Motor neuron (in vitro differentiated cells): ENCODE measurements at places on chromosomes 4 and X. TPM values are rescaled to one million over a fixed set of nuclear protein-coding genes. Genes with fewer than 3 reads are reported as not detected.

GRCh38 chrX:154738011-154738738 lies 12.7 kb downstream of the GAB3 start:
- ATAC-seq = peak; percentile 58

DNA sequence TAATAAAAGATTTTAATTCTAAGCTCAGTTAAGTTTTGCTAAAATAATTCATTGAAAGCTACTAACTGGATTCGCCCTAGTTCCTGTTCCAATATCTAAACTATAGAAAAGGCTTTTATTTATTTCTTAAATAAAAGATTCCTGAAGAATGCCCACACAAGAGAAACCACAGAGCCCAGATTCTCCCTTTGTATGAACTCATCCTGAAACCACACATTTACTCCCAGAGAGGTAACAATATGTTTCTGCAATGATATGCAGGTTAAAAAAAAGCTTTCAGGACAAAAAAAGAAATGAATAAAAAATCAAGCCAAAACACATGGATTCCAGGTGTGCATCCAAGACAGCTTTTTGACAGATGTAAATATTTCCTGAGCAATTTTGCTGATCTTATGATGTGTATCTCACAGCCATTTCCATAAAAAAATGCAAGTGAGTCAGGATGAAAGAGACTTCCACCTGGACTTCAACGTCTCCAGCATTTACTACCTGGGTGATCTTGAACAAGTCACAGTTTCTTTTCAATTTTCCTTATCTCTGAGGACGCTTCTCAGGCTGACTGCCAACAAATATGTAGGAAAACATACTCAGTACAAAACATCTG lies 234.4 kb upstream of the FAT1 start:
- ATAC-seq = no peak

DNA sequence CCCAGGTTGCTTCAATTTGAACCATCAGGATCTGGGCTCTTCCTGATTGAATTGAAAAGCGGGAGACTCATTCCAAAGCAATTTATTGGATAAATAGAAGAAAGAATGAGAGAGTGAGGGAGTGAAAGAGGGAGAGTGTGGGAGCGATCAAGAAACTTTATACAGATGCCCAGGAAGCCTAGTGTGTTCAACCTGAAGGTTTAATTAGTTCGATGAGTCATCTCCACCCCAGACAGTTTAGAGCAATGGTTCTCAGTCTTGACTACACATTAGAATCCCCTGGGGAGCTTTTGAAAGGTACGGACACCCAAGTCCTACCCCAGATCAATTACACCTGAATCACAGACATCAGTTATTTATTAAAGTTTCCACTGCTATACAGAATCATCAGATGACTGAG lies 61.5 kb downstream of the GEMIN8 start:
- no peak for ATAC-seq

The FAAH2 gene
- total RNA-seq = 0.55 and 0.98 TPM in 2 replicates

DNA sequence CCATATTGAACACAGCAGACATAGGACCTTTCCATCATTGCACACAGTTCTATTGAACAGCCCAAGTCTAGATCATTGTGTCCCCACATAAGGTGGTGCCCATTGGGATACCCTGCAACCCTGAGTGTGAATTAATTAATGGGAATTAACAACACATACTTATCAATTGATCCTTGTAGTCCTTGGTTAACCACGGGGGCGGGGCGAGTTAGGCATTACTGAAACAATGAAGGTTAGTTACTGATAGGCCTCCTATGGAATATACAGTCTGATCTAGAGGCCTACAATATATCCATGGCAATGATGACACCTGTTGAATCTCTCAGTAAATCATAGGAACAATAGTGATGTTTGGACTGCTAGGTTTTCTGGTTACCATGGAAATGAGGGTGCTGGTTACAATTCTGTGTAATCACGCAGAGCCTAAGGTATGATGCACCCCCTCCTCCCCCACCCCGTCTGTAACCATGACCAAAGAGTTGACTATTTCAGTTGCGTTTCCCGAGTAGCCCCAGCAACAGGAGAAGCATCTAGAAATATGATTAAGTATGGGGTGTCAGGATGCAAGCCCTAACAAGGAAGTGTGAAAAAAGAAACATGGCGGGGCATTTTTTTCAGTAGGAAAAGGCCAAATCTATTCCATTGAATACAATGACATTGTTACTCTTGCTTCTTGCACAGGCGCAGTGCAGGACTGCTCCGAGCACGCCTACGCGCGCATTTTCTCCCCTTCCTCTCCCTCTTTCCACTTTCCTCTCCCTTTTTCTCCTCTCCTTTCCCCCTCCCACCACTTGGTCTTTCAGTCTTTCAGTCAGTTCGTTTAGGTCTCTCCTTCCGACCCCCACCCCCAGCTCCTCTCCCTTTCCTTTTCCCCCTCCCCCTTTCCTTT lies 677 bp upstream of the NONO start:
- ATAC-seq = peak; percentile 57

- no peak for ATAC-seq
These were observed 290.1 kb upstream of the BMP3 start for GRCh38 chr4:80740375-80740774.

The GAGE1 gene
- not detected in 2 replicates for total RNA-seq

GRCh38 chrX:31545726-31546125 lies 473.9 kb upstream of the FTHL17 start:
- no peak for ATAC-seq

The ADGRG4 gene
- under 0.01 and 0.05 TPM in 2 replicates for total RNA-seq

- ATAC-seq = no peak
These were observed 117.4 kb upstream of the GPM6A start for GRCh38 chr4:175929441-175929840.

- ATAC-seq = no peak
These were observed 240.2 kb upstream of the GRIA3 start for GRCh38 chrX:122943918-122944317.

The CYBB gene
- 0.11 TPM in 1 of 2 replicates, not detected in the other for total RNA-seq

- ATAC-seq = peak; percentile 94
These were observed 3.1 kb upstream of the FGB start for GRCh38 chr4:154559494-154560418.

DNA sequence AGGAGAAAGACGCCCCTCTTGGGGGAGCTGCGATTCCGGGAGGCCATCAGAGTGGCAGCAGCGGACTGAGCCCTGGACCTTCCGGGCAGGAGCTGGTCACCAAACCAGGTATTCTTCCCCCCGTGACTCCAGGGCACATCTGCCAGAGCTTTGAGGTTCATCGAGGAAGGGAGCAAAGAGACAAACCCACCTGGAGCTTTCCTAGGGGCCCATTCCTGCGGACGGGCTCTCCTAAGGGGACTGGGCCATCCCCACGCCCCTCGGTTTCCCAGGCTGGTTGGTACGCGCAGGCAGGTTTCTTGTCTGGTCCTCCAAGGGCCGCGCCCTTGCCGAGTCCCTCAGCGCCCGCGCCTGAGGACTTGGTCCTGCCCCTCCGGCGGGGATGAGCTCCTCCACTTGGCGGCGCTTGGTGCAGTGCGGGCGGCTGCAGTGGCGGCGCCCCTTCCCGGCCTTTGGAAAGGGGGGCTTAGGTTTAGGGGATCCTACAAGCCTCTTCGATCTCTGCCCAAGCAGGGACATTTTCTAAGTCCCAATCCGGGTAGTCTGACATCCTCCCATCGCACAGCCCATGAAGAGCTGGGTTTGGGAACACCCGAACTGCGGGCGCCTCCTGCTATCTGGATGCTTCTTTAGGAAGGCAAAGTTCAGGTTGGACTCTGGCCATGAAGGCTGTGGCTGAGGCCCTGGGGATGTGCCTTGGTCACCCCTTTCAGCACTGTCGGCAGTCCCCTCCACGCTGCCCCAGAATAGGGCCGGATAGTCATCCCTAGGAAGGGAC lies 538 bp downstream of the STBD1 start:
- peak; percentile 52 for ATAC-seq

- no peak for ATAC-seq
These were observed 48.1 kb downstream of the LUZP4 start for GRCh38 chrX:115337491-115338144.

GRCh38 chr4:176924238-176924637 lies 131.5 kb upstream of the VEGFC start:
- ATAC-seq = no peak

The SERPINA7 gene
- not detected in 2 replicates for total RNA-seq

The HDX gene
- total RNA-seq = 5.7 and 10.6 TPM in 2 replicates

The CWH43 gene
- 0.62 TPM in 1 of 2 replicates, not detected in the other for total RNA-seq

DNA sequence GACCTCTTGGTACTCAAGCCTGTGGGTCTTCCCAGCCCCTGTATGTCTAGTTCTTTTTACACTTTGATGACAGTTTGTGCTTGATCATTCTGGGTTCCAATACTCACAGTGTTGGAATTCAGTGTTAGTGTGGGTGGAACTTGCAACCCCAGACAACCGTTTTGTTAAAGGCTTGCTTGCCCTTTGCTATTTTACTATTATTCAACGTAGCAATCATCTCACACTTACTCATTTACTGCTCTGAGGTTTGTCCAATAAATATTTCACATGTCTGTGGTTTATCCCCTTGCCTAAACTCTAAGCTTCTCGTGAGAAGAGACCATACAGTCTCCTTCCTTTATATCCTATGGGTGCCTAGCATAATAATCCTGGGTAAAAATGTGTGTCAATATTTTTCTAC lies 15.3 kb downstream of the CCNG2 start:
- ATAC-seq = peak; percentile 48

GRCh38 chr4:182143822-182144625 lies 99.2 kb upstream of the TENM3 start:
- peak; percentile 81 for ATAC-seq

- no peak for ATAC-seq
These were observed 1009.8 kb upstream of the SLIT2 start for GRCh38 chr4:19241895-19242294.

DNA sequence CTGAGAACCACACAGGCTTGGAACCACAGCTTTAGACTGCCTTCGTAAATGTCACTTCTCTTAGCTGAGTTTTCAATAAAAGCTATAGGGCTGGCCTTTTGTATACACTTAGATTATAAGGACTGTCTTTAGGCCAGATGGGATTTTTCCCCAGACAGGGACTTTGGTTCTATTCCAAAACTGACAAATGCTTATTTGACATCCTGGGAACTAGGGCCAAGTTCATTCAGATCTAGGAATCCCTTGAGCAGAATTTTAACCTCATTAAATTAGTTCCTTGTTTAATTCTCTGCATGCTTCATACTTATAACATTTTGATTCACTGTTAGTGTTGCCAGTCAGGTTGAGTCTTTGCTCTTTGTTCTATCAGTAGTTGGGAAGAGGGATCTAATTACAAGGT lies 23.1 kb downstream of the ZRSR2 start:
- no peak for ATAC-seq

- ATAC-seq = no peak
These were observed 66.0 kb upstream of the CHRNA9 start for GRCh38 chr4:40269133-40269532.

The BRCC3 gene
- 20.9 and 21.5 TPM in 2 replicates for total RNA-seq

The SCD5 gene
- total RNA-seq = 6.0 and 10.5 TPM in 2 replicates

- peak; percentile 30 for ATAC-seq
These were observed 97.3 kb downstream of the PPP1R2C start for GRCh38 chrX:42680666-42681065.

DNA sequence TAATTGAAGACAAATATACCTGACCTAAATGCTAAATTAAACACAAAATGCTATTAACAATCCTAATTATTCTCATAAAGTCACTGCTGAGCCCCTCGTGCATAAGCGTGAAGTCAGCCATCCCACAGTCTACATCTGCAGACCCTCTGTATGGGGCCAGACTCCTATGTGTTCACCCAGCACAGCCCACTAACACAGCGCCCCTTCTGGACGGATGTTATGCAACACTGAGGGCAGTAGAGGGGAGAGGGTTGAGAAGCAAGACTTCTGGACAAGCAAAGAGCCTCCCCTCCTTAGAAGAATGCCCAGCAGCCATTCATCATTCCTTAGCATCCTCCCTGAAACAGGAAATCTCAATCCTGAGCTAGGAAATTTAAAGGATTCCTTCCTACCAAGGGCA lies 7.9 kb downstream of the TRPC3 start:
- no peak for ATAC-seq

- no peak for ATAC-seq
These were observed 65.6 kb upstream of the BMP2K start for GRCh38 chr4:78710536-78710935.

GRCh38 chr4:1850276-1850675 lies 5.7 kb downstream of the LETM1 start:
- no peak for ATAC-seq

DNA sequence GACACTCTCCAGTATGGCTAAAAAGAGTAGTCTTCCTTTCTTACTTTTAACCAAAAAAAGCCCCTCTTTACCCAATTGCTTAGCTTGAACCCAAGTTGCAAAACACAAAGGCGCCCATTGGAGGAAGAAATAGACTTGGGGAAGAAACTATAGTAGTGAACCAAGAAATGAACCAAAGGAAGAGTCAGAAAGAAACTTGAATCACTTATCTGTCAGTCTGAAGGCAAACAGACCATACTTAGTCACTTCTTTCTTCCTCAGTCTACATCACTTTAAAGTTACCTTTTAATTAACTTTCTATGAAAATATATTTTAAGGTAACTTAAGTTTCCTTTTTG lies 161.4 kb upstream of the GIMD1 start:
- no peak for ATAC-seq

- ATAC-seq = no peak
These were observed 235.4 kb downstream of the MGST2 start for GRCh38 chr4:139900964-139901376.

GRCh38 chr4:27062256-27062655 lies 201.6 kb downstream of the STIM2 start:
- no peak for ATAC-seq

- peak; percentile 93 for ATAC-seq
These were observed 36.8 kb downstream of the RTL5 start for GRCh38 chrX:72094894-72095293.

DNA sequence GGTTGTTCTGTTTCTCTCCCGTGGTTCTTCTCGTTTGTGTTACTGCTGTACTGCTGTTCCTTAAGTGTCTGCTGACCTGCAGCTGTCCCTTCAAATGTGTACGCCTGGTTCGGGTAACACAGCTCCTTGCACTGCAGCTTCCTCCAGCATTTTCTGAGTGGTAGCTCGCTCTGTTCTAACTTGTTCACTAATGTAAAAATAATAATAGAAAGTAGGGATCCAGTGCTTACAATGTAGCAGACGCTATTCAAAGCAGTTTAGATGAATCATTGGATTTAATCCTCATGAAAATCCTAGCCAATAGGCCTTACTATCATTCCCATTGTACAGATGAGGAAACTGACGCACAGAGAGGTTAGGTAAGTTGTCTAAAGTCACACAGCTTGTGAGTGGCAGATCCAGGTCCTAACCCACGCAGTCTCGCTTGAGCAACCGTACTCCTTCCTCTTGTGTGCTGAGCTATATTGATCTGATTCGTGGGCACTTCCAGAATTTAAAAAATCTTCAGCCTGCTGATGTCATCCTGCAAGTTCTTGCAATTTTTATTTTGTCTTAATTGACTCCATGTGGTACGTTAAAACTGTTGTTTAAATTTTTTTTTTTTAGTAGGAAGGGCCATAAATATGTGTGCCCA lies 448.2 kb upstream of the FAT1 start:
- ATAC-seq = no peak

DNA sequence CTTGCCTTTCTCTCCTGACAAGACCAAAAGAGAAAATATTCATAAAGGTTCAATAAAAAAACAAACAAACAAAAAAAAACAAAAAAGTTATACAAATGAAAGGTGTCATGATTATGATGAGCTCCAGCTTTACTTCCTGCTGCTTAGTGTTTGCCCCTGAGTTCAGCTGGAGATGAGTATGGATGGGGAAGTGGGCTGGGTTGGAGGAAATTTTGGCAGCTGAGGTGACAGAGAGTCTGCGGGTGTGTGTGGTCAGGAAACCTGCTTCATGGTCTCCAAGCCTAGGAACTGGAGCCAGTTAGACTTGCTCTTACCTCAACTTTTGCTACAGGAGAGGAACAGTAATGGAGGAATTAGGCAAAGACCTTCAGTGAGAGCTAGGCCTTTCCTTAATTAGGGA lies 4.3 kb upstream of the CYSLTR1 start:
- no peak for ATAC-seq

The REPS2 gene
- 1.0 and 1.1 TPM in 2 replicates for total RNA-seq
